ENCODE measurements at places on chromosomes 4 and X.

DNA sequence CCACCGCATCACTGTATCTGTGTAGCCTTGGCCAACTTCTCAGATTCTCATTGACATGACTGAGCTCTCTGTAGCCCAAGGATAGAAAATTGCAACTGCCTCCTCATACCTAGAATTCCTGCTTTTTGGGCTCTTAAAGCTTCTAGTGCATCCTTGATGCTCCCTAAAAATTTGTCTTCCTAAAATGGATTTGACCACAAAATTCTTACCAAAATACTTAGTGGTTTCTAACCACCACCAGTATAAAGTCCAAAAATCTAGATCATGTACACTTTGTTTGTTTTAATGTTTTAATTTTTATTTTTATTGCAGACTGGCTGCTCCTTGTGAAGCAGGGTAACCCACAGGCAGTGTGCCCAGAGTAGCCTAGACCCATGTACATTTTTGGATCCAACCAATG is 75.5 kb downstream of the TBC1D9 start:
- DNase-seq = no peak

GRCh38 chr4:156018383-156018782 is 64.7 kb upstream of the CTSO start:
- no peak for DNase-seq

- DNase-seq = no peak
Measured at GRCh38 chrX:83916525-83916924, 55.6 kb downstream of the CYLC1 start.

GRCh38 chr4:137700751-137701150 is 168.5 kb upstream of the PCDH18 start:
- no peak for DNase-seq

- no peak for DNase-seq
Measured at GRCh38 chrX:32868524-32868895, 342.8 kb downstream of the DMD start.

GRCh38 chr4:150164956-150165629 is 86.8 kb downstream of the DCLK2 start:
- DNase-seq = no peak

- no peak for DNase-seq
Measured at GRCh38 chr4:184929476-184929875, 88.8 kb upstream of the HELT start.

GRCh38 chr4:153939570-153939969 is 150.7 kb upstream of the SFRP2 start:
- no peak for DNase-seq

- no peak for DNase-seq
Measured at GRCh38 chr4:97432551-97432950, 710.7 kb downstream of the STPG2 start.

DNA sequence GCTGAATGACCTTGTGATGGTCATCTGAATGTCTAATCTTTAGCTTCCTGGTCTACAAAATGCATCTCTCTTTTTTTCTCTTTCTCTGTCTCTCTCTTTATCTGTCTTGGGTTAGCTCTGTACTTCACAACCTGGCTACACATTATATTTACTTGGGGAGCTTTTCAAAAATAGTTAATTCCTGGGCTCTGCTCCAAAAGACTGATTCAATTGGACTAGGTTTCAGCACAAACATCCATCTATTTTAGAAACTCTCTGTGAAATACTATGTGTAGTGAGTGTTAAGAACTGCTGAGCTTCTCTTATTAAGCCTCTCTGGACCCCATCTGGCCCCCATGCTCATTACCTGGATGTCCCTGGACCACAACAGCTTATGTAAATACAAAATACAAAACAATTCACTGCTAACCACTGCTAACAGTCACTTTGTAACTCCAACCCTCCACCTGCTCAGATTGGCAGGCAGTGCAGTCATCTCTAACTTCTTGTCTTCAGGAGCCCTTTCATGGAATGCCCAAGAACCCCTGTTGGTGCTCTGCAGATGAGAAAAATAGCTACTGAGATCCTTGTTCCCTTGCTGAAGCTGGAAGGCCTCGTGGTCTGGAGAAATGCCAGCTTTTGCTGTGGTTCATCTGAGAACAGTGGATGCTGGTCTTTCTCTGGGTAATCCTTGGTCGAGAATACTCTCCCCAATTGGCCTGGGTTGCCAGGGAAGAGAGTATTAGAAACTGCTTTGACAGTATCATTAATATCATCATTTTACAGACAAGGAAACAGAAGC is 14.8 kb upstream of the BOD1L1 start:
- DNase-seq = no peak

- no peak for DNase-seq
Measured at GRCh38 chrX:9183481-9183880, 149.6 kb upstream of the FAM9B start.
